CD4-positive, alpha-beta T cell treated with Interleukin-4 for 1 hour (primary cell): ENCODE measurements at places on chromosomes 7 and 10.

DNA sequence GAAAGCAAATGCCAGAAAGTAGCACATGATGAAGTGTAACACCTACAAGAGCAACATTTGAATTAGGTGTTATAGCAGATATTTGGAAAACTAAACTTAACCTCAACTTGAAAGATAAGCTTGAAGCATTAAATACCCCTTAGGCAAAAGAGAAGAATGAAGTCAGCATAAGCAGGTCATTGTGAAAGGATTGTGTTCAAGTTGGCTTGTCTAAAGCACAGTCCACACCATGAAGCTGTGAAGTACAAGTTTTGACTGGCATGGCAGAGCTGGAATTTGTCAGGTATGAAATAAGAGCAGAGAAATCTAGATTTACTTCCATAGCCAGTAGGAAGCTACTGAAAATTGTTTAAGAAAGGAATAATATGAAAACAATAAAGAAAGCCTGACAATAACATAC is 480.3 kb upstream of the POT1 start:
- no peak for DNase-seq

DNA sequence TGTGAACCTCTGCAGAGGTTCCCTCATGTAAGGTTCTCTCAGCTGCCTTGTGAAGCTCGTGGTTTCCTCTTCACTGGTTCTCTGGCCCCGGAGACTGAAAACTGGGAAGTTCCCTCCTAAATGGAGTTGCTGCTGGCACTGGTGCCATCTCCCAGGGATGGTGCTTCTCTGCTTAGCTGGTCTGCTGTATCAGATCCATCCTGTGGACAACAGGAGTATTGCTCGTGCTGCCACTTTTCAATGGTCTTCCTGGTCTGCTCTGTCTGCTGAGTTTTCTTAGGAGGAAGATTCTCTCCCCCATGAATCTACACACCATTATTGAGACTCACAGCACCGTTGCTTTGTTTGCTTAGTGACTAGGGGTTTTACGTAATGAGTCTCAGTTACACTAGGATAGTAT is 247.8 kb downstream of the OTUD1 start:
- DNase-seq: no peak

DNA sequence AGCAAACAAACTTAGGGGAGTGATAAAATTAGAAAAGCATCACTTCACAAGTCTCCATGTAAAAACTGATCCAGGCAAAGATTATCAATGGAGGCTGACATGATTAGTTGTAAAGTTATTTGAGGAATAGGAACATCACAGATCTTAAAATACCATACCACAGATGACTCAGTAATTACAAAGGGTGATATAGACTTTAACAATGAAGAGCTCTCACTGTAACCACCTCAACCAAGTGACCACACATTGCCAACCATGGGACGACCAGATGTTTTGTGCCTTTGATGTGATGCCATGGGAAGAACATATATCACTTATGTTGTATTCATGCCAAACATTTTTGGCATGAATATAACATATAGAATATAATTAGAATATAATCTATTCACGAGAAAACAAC is 11.7 kb downstream of the AASS start:
- DNase-seq: no peak

DNA sequence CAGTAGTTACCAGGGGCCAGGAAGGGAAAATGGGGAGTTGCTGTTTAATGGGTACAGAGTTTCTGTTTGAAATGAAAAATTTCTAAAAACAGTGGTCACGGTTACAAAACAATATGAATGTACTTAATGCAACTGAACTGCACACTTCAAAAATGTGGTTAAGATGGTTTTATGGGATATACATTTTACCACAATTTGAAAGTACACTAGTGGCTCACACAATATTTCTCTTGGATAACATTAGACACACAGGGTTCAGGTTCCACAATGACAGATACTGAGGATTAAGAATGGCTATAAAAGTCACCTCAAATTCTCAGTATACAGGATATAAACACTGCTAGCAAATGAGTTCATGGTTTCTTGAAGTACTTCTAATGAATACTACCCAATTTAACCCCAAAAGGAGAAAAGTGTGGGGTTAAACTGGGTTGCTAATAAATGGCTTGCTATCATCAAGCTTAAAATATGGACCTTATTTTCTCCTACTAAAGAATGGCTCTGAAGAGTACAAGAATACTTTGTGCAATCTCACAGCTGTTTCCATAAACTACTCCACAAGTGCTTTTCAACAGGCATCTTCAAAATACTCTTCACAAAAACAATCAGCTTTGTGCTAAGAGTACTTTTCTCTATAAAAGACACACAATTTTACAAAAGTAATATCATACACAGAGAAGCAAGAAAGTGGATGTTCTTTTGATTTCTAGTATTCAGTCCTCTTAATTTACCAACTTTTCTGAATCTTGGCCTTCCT is 92.9 kb downstream of the SRPK2 start:
- DNase-seq: no peak

DNA sequence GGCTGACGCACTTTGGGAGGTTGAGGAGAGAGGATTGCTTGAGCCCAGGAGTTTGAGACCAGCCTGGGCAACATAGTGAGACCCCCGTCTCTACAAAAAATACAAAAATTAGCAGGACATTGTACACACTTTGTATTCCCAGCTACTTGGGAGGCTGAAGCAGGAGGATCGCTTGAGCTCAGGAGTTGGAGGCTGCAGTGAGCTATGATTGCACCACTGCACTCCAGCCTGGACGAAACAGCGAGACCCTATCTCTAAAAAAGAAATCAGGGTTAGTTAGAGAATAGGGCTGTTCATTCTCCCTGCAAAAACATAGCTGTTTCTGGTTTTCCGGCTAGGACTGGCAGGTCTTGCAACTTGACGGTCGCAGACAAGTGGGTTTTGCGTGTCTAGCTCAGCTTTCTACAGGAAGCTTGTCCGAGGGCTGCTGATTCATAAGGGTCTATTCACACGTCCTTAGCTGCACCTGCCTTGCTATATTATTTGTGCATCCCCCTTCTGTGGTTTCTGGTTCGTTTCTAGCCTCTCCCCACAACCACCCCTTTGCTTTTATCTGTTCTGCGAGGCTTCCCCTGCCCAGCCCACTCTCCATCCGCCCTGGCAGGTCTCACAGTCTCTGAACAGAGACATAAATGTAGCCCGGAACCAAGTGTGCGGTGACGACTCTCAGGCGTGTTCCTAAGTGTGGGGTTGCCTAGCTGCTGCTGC is 10.7 kb downstream of the AMZ1 start:
- DNase-seq: peak; percentile 60

DNA sequence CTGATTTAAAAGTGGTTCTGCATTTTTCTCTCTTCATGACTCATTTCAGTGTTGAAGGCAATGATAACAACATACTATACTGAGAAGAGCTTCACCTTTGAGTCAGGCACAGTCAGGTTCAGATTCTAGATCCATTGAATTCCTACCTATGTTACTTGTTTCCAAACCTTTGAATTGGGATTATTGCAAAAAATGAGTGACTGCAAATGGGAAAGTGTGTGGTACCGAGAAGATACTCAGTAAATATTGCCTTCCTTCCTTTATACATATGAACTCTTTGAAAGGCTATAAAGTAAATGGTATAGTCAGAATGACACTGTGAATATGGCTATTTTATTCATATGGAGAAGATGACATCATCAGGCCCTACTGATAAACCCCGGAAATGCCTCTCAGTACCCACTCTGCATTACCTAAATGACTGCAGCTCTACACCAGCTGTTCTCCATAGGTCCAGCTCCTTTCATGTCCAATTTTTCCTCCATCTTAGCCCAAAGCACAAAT is 66.7 kb upstream of the FGL2 start:
- no peak for DNase-seq

- DNase-seq: no peak
These were observed 215.3 kb downstream of the KIF20B start for GRCh38 chr10:89916468-89917215.

- no peak for DNase-seq
These were observed 10.6 kb downstream of the PPP2R2D start for GRCh38 chr10:131911451-131911850.

- no peak for DNase-seq
These were observed 25.9 kb downstream of the GRM8 start for GRCh38 chr7:127226685-127227374.

DNA sequence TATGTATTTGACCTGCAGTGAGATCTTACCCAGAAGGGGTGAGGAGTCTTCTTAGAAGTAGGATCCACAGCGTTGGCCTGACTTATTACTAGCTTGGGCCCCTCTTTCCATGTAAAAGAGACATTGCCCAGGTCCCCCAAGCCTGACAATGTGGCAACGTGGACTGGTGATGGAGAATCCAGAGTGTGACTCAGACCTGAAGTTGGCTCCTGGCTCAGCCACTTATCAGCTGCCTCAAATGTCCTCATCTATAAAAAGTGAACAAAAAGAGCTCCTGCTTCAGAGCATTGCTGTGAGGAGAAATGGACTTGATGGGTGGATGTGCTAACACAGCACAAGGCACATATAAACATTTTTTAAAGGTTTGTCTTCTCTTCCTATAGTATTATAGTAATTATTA is 35.4 kb upstream of the TECTB start:
- no peak for DNase-seq

DNA sequence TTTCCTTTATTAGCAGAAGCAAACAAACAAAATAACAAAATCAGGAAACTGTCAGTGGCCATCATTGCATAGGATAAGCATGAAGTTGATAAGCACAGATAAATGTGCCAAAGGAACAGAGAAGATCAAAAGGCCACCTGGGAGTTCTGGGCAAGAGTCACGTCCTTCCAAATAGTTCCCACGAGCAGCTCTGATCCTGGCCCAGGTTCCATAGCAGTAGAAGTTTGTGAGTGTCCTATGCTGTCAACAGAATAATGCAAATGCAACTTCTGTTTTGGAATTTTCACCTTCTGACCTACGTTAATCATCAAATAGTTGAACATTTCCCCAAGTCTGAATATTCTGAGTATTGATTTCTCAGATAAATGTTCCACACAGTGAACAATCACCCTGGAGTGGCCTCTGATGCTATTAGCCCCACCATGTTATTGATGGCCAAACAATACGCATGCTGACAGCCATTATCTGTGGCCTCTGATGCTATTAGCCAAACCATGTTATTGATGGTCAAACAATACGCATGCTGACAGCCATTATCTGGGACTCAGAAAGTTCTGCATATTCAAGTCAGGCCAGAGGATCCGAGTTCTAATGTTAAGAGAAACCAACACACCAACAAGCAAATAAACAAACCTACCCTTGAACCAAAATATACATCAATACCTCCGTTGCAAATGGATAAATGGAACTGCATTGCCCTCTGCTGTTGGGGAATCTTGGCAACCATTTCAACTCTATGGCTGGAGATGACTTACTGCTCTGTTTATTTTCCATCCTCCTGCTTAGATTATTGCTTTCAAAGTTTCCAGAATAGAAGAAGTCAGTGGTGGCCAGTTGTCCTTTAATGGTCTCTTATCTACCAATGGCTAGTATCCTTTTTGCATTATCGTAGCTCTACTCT is 63.3 kb downstream of the MRC1 start:
- peak; percentile 43 for DNase-seq

DNA sequence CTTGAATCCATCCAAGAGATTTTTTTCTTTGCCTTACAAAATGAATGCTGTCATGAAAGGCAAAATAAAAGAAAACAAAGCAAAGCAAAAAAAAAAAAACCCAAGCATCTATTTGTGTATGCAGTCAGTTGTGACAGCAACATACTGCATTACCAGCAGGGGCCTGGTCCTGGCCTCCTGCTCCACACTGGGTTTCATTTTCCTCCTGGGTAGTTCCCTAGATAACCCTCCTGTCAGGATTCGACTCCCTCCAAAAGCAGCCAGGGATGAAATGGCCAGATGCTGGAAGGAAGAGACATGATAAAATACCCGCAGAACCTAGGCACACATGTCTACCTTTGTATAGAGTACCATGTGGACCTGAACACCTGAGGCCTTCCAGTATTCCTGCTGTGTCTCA is 148.6 kb downstream of the NRCAM start:
- DNase-seq: no peak

DNA sequence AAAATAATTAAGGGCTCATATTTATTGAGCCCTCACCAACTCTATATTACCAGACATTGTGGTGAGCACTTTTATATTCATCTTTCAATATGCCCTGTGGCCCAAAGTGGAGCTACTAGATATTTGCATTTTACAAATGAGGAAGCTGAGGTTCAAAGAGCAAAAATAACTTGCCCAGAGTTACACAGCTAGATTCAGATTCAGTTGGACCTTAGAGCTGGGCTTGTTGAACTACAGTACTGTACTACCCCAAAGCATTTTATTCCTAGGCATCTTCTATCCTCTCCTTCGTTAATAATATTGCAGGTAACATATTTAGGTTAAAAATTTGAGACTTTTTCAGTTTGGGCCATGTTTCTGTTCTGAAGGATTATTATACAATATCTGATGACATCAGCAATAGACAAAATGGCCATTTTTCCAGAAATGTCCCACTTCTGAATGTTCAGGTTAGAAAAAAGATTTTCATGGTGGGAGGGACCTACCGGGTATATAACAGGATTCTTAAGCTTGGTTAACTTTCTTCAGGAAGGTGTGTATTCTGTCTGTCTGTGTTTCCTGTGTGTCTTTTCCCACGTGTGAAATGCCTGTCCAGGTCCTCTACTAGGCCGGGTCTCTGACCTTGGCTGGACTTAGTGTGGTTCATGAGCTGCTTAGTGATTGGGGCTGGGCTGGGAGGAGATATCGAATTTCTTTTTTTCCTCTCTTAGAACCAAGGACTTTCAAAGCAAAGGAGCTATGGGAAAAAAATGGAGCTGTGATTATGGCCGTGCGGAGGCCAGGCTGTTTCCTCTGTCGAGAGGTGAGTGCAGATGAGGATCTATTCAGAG is 13.6 kb downstream of the PRXL2A start:
- no peak for DNase-seq

- DNase-seq: no peak
These were observed 91.3 kb downstream of the KIAA1549 start for GRCh38 chr7:138889582-138890498.

GRCh38 chr7:22936246-22936645 is 77.7 kb downstream of the HYCC1 start:
- no peak for DNase-seq

DNA sequence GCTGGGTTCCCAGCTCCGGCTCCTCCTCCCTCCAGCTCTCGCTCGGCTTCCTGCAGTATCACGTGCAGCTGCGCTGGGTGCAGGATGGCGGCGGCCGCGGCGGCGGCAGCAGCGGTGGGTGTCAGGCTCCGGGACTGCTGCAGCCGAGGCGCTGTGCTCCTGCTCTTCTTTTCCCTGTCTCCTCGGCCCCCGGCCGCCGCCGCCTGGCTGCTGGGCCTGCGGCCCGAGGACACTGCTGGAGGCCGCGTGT is at the start of gene CNNM1:
Gene CNNM1, plus strand, starts transcription at position 53 of the 250 bp plus-strand sequence. Its CDS starts 32 bp downstream, at position 85.
- DNase-seq: no peak

DNA sequence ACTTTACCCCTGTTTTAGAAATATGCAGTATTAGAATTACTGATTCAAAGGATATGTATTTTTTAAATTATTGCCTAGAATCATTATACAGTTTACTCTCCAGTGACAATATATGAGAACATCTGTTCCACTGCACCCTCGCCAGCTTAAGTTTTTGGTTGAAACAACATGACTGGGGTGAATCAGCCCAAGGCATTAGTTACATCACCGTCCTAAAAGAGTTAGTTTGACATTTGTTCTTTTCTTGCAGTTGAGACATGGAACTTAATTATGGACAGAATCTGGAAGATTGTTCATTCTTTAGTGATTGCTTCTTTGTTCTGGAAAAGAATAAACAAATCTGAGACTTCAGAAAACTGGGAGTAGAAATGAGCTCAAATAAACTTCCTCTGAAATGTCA is 167.3 kb upstream of the DKK1 start:
- no peak for DNase-seq
